Stimulated activated CD8-positive, alpha-beta memory T cell treated with anti-CD3 and anti-CD28 coated beads, Interleukin-7, amount 100 ng/mL, for 4 hours (primary cell): ENCODE measurements at places on chromosomes 1 and 21.

GRCh38 chr1:182570611-182570970 is 18.5 kb downstream of the RNASEL start:
- DNase-seq: no peak

GRCh38 chr1:163337631-163338030 is 15.9 kb downstream of the NUF2 start:
- no peak for DNase-seq

DNA sequence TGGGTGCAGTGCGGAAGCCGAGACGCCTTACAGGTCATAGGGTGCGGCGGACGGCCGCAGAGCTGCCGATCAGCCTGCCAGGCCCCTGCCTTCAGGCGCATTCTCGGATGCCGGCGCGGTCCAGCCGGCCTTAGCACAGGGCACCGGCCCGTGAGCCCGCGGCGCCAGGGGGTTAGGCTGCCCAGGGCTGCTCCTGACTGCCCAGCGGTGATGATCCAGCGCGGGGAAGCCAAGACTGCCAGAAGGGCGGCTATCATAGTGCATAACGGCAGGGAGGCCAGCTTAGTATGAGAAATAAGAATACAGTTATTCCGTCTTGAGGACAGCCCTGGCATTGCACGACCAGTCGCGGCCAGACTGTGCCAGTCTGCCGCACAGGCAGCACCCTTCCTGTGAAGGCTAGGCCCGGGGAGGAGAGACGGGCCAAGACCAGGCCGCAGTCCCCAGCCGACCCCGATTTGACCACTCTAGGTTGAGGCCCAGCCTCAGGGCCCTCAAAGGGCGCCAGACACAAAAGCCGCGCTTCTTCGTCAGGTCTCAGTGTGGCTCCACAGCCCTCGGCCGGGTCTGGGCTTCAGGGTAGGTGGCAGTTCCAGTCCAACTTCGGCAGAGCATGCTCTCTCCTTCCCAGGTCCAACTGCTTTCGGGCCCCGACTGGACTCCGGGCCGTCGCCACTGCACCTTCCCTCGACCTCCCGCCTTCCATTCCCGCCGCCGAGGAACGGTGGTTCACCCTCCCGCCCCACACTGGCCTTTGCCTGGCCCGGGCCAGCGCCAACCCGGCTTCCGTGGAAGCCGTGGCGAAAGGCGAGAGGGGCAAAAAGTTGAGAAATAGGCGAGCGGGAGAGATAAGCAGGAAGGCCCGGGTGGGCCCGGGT is 829 bp downstream of the ALX3 start:
- DNase-seq: no peak

DNA sequence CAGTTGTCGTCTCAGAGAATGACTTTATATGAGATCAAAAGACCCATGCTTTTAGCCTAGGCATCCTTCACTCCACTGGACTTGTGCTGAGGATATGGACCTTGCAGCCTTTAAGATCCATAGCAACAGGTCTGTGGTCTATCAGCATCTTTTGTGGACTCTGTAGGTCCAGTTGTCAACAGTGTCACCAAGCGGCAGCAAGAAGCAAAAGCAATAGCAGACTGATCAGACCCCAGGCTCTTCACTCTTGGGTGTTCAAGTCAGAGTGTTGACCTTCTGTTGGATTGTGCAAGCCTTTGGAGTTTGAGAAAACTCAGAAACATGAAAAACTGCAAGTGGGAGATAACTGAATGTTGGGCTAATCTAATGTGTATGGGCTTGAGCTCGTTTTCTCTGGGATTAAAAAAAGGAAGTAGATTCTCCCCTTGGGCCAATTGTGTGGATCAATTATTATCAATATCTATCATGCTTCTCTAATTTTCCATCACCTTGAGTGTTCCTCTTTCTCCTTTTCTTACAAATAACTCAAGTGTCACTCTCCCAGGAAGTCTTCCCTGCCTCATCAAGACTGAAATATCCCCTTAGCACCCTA is 144.2 kb downstream of the LYPLAL1 start:
- no peak for DNase-seq

GRCh38 chr1:54806931-54807611 is 5.9 kb upstream of the TTC22 start:
- DNase-seq: peak; percentile 11

DNA sequence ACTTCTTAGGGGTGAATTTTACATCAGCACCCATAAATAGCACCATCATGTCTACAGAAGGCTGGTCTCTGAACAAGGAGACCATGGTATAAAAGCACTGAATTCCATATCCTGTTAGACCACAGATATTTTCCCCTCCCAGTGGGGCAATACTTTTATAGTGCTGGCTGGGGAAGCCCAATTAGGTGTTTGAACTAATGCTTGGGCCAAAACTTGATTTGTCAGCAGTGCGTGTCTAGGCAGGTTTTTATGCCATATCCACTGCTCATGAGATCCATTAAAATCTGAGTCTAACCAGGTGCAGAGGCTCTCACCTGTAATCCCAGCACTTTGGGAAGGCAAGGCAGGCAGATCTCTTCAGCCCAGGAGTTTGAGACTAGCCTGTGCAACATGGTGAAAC is 623.0 kb downstream of the NPHP4 start:
- no peak for DNase-seq

DNA sequence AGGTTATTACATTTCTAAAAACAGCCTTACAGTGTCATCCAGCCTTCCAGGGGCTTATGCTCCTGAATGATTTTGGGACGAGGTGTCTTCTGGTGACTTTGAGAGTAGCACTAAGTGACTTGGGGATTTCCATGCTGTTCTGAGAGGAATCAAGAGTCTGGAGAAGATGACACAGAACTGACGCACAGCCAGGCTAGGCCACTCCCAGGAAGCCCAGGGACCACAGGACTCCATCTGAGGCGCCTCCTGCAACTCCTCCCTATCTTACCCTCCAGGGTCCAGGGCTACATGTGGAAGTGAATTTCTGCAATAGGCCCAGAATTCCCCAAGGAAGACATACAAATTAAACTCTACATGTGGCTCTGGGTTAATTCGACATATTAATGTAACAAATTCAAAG is 92.5 kb downstream of the SLC25A24 start:
- no peak for DNase-seq

GRCh38 chr1:230348386-230349019 is 77.6 kb downstream of the PGBD5 start:
- no peak for DNase-seq

DNA sequence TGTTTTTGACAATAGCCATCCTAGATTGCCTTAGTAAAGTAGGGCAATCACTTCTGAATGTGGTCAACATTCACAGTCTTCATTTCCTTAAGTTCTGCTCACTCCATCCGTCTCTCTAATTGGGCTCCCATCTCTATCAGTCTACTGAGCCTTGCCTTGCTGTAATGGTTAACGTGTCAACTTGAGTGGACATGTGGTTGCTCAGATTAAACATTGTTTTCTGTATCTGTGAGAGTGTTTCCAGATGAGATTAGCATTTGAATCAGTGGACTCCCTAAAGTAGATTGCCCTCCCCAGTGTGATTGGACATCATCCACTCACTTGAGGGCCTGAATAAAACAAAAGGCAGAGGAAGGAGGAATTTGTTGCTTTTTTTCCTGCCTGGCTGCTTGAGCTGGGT is 26.4 kb downstream of the C1orf216 start:
- no peak for DNase-seq
